ENCODE measurements at places on chromosomes 7 and 10.

GRCh38 chr7:51132661-51133060, 183.9 kb downstream of the COBL start:
- DNase-seq = no peak

DNA sequence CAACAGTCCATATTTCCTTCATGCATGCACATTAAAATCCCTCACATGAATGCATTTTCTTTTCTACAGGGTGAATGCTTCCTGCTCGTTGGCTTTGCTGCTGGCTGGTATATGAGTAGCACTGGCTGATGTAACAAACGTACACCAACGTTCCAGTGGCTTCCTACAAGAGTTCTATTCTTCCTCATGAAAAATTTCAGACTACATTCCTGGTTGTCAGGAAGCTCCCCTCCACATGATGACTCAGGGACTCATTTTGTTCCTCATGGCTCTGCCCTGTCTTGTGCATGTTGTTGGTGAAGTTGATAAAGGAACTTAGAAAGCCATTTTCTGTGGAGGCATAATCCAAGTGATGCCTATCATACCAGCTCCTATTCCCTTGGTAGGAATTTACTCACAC, 470.7 kb upstream of the KLF6 start:
- no peak for DNase-seq

- no peak for DNase-seq
These were observed 507 bp downstream of the STN1 start for GRCh38 chr10:103917302-103918052.

- no peak for DNase-seq
These were observed 6.6 kb downstream of the DMBT1 start for GRCh38 chr10:122567056-122567660.

GRCh38 chr10:107686095-107686494, 521.6 kb upstream of the SORCS1 start:
- no peak for DNase-seq
